ENCODE measurements at places on chromosomes 4 and X. TPM values are rescaled to one million over a fixed set of nuclear protein-coding genes. Genes with fewer than 3 reads are reported as not detected.

GRCh38 chr4:19534159-19534558 lies 717.5 kb upstream of the SLIT2 start:
- H3K27ac ChIP-seq, result no peak overlapping the region
- H3K4me1 ChIP-seq, result no peaks in the 10 kb centered on the region
- H3K36me3 ChIP-seq, result no peaks in the 10 kb centered on the region
- no peak overlapping the region for H3K4me3 ChIP-seq
- no peak for DNase-seq
- no peaks in the 10 kb centered on the region for H3K27me3 ChIP-seq

DNA sequence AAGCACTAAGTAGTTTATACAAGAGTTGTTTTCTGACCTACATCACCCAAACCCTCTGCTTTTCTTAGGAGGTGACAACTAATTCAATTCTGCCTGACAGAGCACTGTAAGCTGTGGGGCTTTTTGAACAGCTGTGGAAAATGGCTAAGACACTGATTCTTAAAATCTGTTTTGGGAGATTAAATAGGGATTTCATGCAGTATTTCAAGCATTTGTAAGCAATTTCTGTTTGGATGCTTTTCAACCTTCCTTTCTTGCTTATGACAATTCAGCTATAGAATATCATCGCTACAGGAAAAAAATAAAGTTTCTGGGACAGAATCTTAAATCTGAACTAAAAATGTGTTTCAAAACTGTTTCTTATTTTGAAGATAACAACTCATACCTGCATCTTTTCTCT lies 459.5 kb downstream of the RAPGEF2 start:
- no peaks in the 10 kb centered on the region for H3K36me3 ChIP-seq
- no peak for DNase-seq
- no peak overlapping the region for H3K4me3 ChIP-seq
- no peaks in the 10 kb centered on the region for H3K4me1 ChIP-seq

- no peaks in the 10 kb centered on the region for H3K27me3 ChIP-seq
- H3K4me1 ChIP-seq, result no peaks in the 10 kb centered on the region
- no peak overlapping the region for H3K4me3 ChIP-seq
- no peak overlapping the region for H3K27ac ChIP-seq
- H3K36me3 ChIP-seq, result no peaks in the 10 kb centered on the region
- DNase-seq, result no peak
Observed at GRCh38 chrX:72296991-72297390, 8.7 kb downstream of the CITED1 start.

- no peaks in the 10 kb centered on the region for H3K27me3 ChIP-seq
- H3K4me3 ChIP-seq, result no peak overlapping the region
- no peak overlapping the region for H3K27ac ChIP-seq
- H3K4me1 ChIP-seq, result no peaks in the 10 kb centered on the region
Observed at GRCh38 chrX:41118156-41118555, 32.9 kb downstream of the USP9X start.

- H3K27ac ChIP-seq, result no peak overlapping the region
- DNase-seq, result no peak
- H3K36me3 ChIP-seq, result no peaks in the 10 kb centered on the region
- no peak overlapping the region for H3K4me3 ChIP-seq
Observed at GRCh38 chrX:7603387-7603786, 239.6 kb upstream of the VCX start.

GRCh38 chr4:154455111-154455510 lies 36.5 kb downstream of the DCHS2 start:
- DNase-seq, result no peak
- H3K27ac ChIP-seq, result no peak overlapping the region
- H3K4me3 ChIP-seq, result no peak overlapping the region
- H3K4me1 ChIP-seq, result no peaks in the 10 kb centered on the region
- peaks cover 8% of the 10 kb centered on the region for H3K27me3 ChIP-seq

Gene CLCN4
- 3.8 TPM for total RNA-seq

GRCh38 chr4:61661960-61662359 lies 461.8 kb downstream of the ADGRL3 start:
- H3K27me3 ChIP-seq, result no peaks in the 10 kb centered on the region
- no peak overlapping the region for H3K4me3 ChIP-seq
- no peaks in the 10 kb centered on the region for H3K36me3 ChIP-seq
- H3K27ac ChIP-seq, result no peak overlapping the region
- no peaks in the 10 kb centered on the region for H3K4me1 ChIP-seq

Gene TEC
- 1.2 TPM for total RNA-seq

GRCh38 chrX:24702362-24703184 lies 8.9 kb downstream of the POLA1 start:
- H3K4me3 ChIP-seq, result no peak overlapping the region
- no peaks in the 10 kb centered on the region for H3K27me3 ChIP-seq
- H3K36me3 ChIP-seq, result no peaks in the 10 kb centered on the region
- no peak for DNase-seq

DNA sequence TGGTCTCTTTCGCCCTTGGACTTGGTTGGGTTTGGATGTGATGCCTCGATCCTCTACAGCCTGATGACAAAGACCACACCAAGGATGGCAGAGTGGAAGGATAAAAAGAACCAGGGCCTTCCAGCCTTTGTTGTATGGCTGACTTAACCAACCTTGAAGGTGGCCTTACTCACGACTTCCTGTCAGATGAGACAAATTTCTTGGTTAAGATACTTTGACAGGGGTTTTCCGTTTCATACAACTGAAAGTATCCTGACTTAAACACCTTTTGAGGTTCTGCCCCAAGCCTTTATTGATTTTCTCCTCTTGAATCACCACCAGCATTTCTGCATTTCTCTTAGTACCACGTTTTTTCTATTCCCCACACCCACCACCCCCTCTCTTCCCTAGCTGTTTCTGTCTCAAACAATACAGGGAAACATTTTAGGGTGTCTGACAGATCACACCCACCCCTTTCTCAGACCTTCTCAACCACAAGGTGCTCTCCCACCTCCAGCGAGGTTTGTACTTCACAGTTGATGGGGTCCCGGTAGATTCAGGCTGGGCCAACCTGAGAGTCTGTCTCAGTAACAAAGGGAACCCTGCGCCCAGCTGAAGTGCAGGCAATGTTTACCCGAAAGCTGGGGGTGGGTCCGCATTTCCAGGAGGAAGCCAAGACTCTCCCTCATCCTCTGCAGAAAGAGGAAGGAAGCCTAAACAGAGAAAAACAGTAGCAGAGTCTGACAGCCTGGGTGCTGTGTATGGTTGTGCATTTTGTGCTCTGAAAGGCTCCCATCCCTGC lies 5.0 kb upstream of the TSPAN5 start:
- peak overlapping the region; percentile 43 for H3K27ac ChIP-seq
- peaks cover 17% of the 10 kb centered on the region for H3K4me1 ChIP-seq
- H3K27me3 ChIP-seq, result no peaks in the 10 kb centered on the region

- H3K4me1 ChIP-seq, result no peaks in the 10 kb centered on the region
- no peak overlapping the region for H3K27ac ChIP-seq
- peaks cover 10% of the 10 kb centered on the region for H3K27me3 ChIP-seq
- DNase-seq, result no peak
- H3K36me3 ChIP-seq, result no peaks in the 10 kb centered on the region
Observed at GRCh38 chrX:13574600-13574999, 5.2 kb downstream of the EGFL6 start.

GRCh38 chr4:57580710-57581599 lies 470.8 kb upstream of the IGFBP7 start:
- no peak overlapping the region for H3K27ac ChIP-seq
- no peak overlapping the region for H3K4me3 ChIP-seq
- H3K36me3 ChIP-seq, result no peaks in the 10 kb centered on the region
- DNase-seq, result no peak
- H3K27me3 ChIP-seq, result no peaks in the 10 kb centered on the region

Gene PAGE3
- total RNA-seq, result not detected

DNA sequence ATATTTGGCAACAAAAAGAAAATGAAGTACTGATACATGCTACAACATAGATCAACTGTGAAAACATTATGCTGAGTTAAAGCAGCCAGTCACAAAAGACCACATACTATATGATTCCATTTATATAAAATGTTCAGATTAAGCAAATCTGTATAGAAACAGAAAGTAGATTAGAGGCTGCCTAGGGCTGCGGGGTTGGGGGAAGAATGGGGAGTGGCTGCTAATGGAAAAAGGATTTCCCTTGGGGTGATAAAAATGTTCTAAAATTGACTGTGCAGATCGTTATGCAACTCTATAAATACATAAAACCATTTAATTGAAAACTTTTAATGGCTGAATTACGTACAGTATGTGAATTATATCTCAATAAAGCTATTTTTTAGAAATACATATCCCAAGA lies 46.8 kb downstream of the NEK1 start:
- no peaks in the 10 kb centered on the region for H3K4me1 ChIP-seq
- H3K4me3 ChIP-seq, result no peak overlapping the region
- H3K27ac ChIP-seq, result no peak overlapping the region

GRCh38 chr4:22500831-22501714 lies 14.8 kb downstream of the ADGRA3 start:
- H3K4me3 ChIP-seq, result no peak overlapping the region
- H3K27ac ChIP-seq, result no peak overlapping the region
- no peaks in the 10 kb centered on the region for H3K27me3 ChIP-seq
- no peaks in the 10 kb centered on the region for H3K36me3 ChIP-seq
- peak; percentile 59 for DNase-seq

GRCh38 chr4:40782876-40783275 lies 33.1 kb downstream of the NSUN7 start:
- no peaks in the 10 kb centered on the region for H3K4me1 ChIP-seq
- H3K4me3 ChIP-seq, result no peak overlapping the region
- H3K27me3 ChIP-seq, result no peaks in the 10 kb centered on the region
- H3K36me3 ChIP-seq, result no peaks in the 10 kb centered on the region
- DNase-seq, result no peak

Gene FSTL5
- 0.57 TPM for total RNA-seq

Gene AREG
- total RNA-seq, result 116 TPM

Gene GPM6B
- 4.9 TPM for total RNA-seq

GRCh38 chr4:128335541-128335940 lies 47.9 kb upstream of the PGRMC2 start:
- H3K36me3 ChIP-seq, result no peaks in the 10 kb centered on the region
- no peak for DNase-seq
- no peak overlapping the region for H3K4me3 ChIP-seq
- no peaks in the 10 kb centered on the region for H3K27me3 ChIP-seq
- H3K27ac ChIP-seq, result no peak overlapping the region

Gene ART3
- total RNA-seq, result 1.0 TPM

Gene RNF212
- total RNA-seq, result 3.0 TPM

- H3K4me1 ChIP-seq, result no peaks in the 10 kb centered on the region
- H3K27ac ChIP-seq, result peak overlapping the region; percentile 34
- DNase-seq, result no peak
- H3K36me3 ChIP-seq, result no peaks in the 10 kb centered on the region
- no peak overlapping the region for H3K4me3 ChIP-seq
Observed at GRCh38 chrX:38232079-38232686, 11.5 kb upstream of the SRPX start.

DNA sequence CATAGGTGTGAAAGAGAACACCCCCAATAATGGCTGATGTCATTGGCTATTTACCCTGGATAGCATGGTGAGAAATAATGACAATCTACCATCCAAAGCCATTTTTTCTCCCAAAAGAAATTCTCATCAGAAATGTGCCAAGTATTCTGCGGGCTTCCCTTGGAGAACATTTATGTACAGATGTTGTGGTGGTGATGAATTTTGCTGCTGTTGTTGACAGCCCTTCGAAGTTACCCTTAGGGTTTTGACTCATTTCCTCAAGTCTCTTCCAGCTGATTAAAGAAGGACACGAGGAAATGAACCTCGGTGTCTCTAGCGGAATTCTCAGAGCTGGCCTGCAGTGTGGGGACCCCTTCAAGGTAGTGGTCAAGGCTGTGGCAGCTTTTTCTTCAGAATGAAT lies 3.4 kb downstream of the KIT start:
- peaks cover 15% of the 10 kb centered on the region for H3K4me1 ChIP-seq
- DNase-seq, result no peak
- H3K27me3 ChIP-seq, result peaks cover 40% of the 10 kb centered on the region
- H3K27ac ChIP-seq, result no peak overlapping the region
- H3K36me3 ChIP-seq, result no peaks in the 10 kb centered on the region

Gene GNL3L
- total RNA-seq, result 31.5 TPM

Gene TMPRSS11D
- total RNA-seq, result not detected

Gene UGT2B7
- total RNA-seq, result 114 TPM

- H3K4me1 ChIP-seq, result no peaks in the 10 kb centered on the region
- no peak overlapping the region for H3K4me3 ChIP-seq
- H3K36me3 ChIP-seq, result no peaks in the 10 kb centered on the region
- no peak for DNase-seq
- no peak overlapping the region for H3K27ac ChIP-seq
- no peaks in the 10 kb centered on the region for H3K27me3 ChIP-seq
Observed at GRCh38 chrX:140944710-140945109, 57.7 kb upstream of the SPANXB1 start.

- H3K4me3 ChIP-seq, result no peak overlapping the region
- no peaks in the 10 kb centered on the region for H3K4me1 ChIP-seq
- no peaks in the 10 kb centered on the region for H3K27me3 ChIP-seq
- H3K27ac ChIP-seq, result no peak overlapping the region
- no peak for DNase-seq
Observed at GRCh38 chr4:77800077-77800476, 19.1 kb downstream of the CNOT6L start.

GRCh38 chr4:151105454-151106032 lies 6.1 kb downstream of the RPS3A start:
- DNase-seq, result no peak
- no peaks in the 10 kb centered on the region for H3K36me3 ChIP-seq
- H3K4me3 ChIP-seq, result no peak overlapping the region
- H3K27ac ChIP-seq, result no peak overlapping the region

- no peaks in the 10 kb centered on the region for H3K27me3 ChIP-seq
- DNase-seq, result no peak
- H3K36me3 ChIP-seq, result no peaks in the 10 kb centered on the region
- no peak overlapping the region for H3K4me3 ChIP-seq
- H3K4me1 ChIP-seq, result no peaks in the 10 kb centered on the region
Observed at GRCh38 chrX:96449191-96449590, 235.5 kb upstream of the DIAPH2 start.

GRCh38 chrX:22147942-22148341 lies 115.8 kb downstream of the PHEX start:
- DNase-seq, result no peak
- no peaks in the 10 kb centered on the region for H3K36me3 ChIP-seq

- H3K4me1 ChIP-seq, result no peaks in the 10 kb centered on the region
- no peak for DNase-seq
- H3K27ac ChIP-seq, result peak overlapping the region; percentile 37
Observed at GRCh38 chr4:52144372-52144771, 93.3 kb downstream of the SPATA18 start.

Gene FGFR3
- 82.0 TPM for total RNA-seq

DNA sequence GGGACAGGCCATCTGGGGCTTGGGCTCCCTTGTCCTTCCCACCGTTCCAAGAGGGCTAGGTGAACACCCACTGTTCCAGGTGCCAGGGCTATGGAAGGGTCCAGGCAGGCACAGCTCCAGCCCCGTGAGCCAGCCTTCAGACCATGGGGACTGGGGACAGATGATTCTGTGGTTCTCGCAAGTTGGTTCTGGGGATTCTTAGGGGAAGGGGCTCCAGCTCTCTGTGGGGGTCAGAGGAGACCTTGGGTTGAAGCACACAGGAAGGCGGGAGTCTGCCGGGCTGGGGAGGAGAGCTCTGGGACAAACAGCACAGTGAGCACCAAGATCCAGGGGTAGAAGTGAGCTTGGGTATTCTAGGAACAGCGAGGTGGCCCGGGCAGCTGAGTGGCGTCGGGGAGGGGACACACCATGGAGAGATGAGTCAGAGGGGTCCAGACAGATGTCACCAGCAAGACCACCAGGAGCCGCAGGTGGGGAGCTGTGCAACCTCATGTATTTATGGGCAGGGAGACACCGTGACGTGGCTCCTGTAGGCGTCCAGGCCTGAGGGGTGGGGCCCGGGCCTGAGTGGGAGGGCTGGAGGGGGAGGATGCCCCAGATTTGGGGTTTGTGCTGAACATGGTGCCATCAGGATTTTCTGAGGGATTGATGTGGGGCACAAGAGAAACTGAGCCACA lies 48.8 kb upstream of the HMX1 start:
- peak; percentile 1 for DNase-seq
- no peaks in the 10 kb centered on the region for H3K36me3 ChIP-seq
- no peak overlapping the region for H3K4me3 ChIP-seq
- H3K27me3 ChIP-seq, result peaks cover 10% of the 10 kb centered on the region

Gene CXCL13
- 0.23 TPM for total RNA-seq
